ENCODE measurements at places on chromosomes 2 and 18.

DNA sequence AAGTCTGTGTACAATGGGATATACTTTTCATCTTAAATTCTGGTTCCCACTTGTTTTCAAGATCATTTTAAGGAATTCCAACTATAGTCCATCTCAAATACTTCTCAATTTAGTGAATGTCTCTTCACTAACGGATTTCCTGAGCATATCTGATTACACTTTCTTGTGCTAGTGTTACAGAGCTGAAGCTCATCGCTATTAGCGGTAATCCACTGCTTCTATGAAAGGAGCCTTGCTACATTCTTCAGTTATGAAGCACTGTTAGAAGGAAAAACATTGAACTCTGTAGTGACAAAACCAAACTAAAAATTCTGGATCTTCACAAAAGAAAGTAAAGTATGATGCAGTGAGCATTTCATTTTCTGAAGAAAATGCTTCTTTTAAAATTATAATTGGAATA lies 72.0 kb downstream of the AGPS start:
- DNase-seq, result no peak

DNA sequence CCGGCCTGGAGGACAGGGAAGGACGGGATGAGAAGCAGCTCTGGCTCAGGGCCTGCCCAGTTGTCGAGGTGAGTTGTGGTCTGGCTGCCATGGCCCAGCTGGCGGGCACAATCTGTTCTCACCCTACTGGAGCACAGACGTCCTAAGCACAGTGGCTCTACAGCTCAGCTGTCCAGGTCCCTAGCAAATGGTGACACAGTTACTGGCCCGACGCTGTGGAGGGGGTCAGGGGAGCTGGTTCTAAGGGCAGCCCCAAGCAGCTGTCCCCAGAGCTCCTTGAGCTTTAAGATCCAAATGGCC lies 32.9 kb downstream of the KCNK3 start:
- no peak for DNase-seq

- no peak for DNase-seq
Measured at GRCh38 chr2:11807156-11808015, 61.0 kb downstream of the LPIN1 start.

- no peak for DNase-seq
Measured at GRCh38 chr18:21449367-21450290, 150.9 kb downstream of the ESCO1 start.

DNA sequence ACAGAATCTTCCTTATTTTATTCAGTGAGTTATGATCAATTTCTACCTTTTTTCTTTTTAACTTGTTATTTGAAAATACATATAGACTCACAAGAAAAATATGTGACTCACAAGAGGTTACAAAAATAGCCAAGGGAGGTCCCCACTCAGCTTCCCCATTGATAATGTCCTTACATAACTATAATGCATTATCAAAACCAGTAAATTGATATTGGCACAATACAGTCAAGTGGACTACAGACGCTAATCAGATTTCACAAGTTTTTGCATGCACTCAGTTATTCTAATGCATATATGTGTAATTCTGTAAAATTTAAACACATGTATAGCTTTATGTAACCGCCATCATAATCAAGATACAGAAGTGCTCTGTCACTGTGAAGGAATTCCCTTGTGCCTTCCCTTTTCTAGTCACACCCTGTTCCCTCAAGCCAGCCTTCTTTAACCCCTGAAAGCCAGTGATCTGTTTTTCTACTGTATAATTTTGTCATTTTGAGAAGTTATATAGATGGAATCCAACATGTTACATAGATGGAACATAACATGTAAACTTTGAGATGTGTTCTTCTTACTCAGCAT lies 118.4 kb downstream of the ALMS1 start:
- no peak for DNase-seq

- DNase-seq, result no peak
Measured at GRCh38 chr2:155021618-155022017, 323.1 kb downstream of the KCNJ3 start.

DNA sequence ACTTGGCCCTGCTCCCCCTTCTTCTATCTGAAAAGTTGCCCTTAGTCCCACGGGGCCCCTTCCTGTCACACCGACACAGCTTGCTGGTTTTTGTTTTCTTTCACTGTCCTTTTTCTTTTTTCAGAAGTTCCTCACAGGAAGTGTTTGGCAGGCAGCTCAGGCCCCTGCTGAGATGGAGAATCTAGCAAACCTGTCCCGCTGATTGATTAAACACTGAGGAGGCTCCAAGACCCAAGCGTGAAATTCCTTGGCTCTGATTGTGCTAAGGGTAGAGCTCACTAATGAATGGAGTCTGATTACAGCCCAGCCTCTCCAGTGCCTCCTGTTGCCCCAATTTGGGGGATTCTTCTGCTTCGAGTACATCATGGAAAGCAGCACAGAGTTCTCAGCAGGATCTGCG lies 365.9 kb upstream of the MEX3C start:
- DNase-seq, result no peak

GRCh38 chr2:198157314-198157713 lies 352.9 kb downstream of the PLCL1 start:
- no peak for DNase-seq

- DNase-seq, result no peak
Measured at GRCh38 chr18:62211325-62211828, 24.3 kb downstream of the RELCH start.

- DNase-seq, result no peak
Measured at GRCh38 chr18:41657189-41657588, 297.8 kb upstream of the PIK3C3 start.

DNA sequence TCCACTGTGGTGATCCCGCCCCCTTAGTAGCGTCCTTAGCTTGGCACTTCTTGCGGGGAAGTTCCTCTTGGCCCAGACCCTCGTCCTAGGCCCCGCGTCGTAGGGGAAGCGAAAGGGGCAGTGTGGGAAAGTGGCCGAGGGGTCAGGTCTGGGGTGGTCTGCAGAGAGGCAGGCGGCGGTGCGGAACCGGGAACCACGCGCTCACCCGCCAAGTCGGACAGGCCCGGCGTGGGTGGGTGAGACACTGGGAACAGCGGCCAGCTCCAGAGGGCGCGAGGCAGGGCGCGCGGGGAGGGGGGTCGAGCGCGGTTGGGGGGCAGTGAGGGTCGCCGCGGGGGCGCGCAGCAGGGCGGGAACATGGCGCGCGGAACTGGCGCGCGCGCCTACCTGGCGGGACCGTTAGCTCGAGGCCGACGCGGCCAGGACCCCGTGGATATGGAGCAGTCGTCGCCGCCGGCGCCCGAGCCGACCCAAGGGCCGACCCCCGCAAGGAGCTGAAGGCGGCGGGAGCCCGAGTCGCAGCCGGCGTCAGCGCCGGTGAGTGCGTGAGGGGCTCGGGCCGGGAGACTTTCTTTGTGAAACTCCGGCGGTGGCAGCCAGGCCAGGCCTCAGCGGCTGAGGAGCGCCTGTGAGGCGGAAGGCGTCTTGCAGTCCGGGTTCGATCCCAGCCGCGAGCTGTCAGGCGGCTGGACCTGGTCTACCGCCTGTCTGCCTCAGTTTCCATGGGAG lies 2896.7 kb upstream of the TEKT4 start:
- no peak for DNase-seq

DNA sequence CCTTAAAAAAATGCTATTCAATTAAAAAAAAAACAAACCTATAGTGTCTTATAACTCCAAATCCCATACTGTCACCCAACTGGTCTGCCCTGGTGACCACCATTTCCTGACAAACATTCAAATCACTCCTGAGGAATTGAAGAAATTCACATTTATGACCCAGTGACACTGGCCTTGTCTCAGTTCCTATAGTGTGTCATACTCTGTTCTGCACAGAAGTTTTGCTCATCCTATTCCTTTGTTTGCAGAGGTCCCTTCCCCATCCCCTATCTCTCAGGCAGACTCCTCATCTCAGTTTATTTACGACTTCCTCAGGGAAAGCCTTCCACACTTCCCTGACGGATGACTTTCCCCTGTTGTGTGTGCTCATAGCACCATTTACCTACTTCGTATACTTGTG lies 14.7 kb downstream of the ZC3H6 start:
- DNase-seq, result no peak

DNA sequence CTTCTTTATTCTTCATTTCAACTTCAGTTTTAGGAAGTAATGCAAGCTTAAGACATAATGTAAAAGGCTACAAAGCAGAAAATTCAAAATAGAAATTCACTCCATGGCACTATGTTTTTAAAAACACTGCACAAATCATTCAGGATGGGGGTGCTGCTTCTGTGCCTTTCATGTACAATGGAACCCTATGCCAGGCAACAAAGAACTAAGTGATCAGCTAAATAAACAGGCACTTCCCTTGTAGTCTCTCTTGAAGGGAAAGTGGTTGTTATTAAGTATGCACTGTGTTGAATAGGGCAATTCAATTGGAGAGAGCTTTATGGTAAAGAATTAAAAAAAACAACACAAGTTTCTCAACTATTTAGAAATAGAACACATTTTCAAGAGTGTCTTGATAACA lies 10.9 kb upstream of the ERBB4 start:
- no peak for DNase-seq

DNA sequence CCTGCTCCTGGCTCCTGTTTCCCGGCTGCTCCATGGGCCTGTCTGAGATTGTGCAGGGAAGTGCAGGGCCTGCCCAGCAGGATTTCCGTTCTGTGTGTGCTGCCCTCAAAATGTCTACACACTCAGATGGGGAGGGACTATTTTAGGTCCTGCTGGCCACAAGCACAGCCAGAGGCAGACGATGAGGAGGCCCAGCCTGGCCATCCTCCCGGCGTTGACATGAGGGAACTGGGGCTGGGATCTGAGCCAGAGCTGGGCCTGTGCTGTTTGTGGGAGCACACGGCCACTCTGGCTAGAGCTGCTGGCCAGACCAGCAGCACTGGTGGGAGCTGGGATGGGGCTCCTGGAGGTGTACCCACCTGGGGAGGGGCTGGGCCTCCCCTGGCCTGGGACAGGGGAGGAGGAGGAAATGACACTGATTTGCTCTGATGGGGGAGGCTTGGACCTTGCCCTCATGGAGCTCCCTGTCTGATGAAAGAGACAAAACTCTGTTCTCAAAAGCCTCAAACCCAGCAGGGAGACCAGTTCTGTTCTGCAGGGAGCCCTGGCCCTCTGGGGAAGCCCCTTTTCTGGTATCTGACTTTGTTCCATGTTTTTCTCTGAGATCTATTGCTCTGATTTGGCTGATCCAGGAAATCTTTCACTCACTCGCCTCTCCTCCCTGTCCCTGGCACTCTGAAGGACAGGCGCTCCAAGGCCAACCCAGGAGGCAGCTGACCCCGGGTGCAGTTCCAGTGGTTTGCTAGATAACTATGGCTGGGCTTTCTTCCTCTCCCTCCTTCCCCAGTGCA lies 161.8 kb downstream of the DYSF start:
- peak; percentile 67 for DNase-seq

GRCh38 chr18:57819119-57819518 lies 16.0 kb upstream of the ATP8B1 start:
- DNase-seq, result no peak

- DNase-seq, result no peak
Measured at GRCh38 chr2:14932285-14932684, 299.8 kb downstream of the LRATD1 start.

All from smooth muscle cell of the brain vasculature (primary cell).